T-helper 1 cell treated with Interleukin-12 subunit alpha and Interleukin-12 subunit beta and Interleukin-4 antibody, amounts not matched to agents 30 ng/mL and 1 ng/mL, for 36 hours (primary cell): ENCODE measurements at places on chromosomes 11 and 22. TPM values are rescaled to one million over a fixed set of nuclear protein-coding genes. Genes with fewer than 3 reads are reported as not detected.

Gene DEFB108B
- total RNA-seq = not detected in 2 replicates

Gene DGCR8
- 63.2 and 66.1 TPM in 2 replicates for total RNA-seq

Gene MYO7A
- 0.10 TPM in 1 of 2 replicates, not detected in the other for total RNA-seq

Gene TLCD5
- 0.80 and 1.0 TPM in 2 replicates for total RNA-seq

Gene OR52A1
- total RNA-seq = not detected in 2 replicates

Gene OR4A16
- total RNA-seq = not detected in 2 replicates

Gene WNT7B
- total RNA-seq = not detected in 2 replicates

Gene TPBGL
- total RNA-seq = 0.17 and 0.20 TPM in 2 replicates

Gene SEC14L6
- not detected in 2 replicates for total RNA-seq

Gene TUB
- 0.05 and 0.07 TPM in 2 replicates for total RNA-seq

Gene RNF26
- 27.2 and 29.9 TPM in 2 replicates for total RNA-seq

Gene GAB4
- total RNA-seq = not detected in 2 replicates

Gene TRPM5
- total RNA-seq = not detected in 2 replicates

Gene CRYBB2
- 0.27 TPM in 1 of 2 replicates, not detected in the other for total RNA-seq

Gene ANO9
- total RNA-seq = 77.6 and 84.4 TPM in 2 replicates

Gene TRIM51
- total RNA-seq = not detected in 2 replicates

Gene CD3D
- total RNA-seq = 648 and 691 TPM in 2 replicates

Gene TMEM109
- 99.2 and 103 TPM in 2 replicates for total RNA-seq

Gene YAP1
- total RNA-seq = 0.10 TPM in 1 of 2 replicates, not detected in the other
